ENCODE measurements at places on chromosomes 12 and 14.

- no peak for DNase-seq
These were observed 49.8 kb downstream of the TRAF3 start for GRCh38 chr14:102826751-102827675.

DNA sequence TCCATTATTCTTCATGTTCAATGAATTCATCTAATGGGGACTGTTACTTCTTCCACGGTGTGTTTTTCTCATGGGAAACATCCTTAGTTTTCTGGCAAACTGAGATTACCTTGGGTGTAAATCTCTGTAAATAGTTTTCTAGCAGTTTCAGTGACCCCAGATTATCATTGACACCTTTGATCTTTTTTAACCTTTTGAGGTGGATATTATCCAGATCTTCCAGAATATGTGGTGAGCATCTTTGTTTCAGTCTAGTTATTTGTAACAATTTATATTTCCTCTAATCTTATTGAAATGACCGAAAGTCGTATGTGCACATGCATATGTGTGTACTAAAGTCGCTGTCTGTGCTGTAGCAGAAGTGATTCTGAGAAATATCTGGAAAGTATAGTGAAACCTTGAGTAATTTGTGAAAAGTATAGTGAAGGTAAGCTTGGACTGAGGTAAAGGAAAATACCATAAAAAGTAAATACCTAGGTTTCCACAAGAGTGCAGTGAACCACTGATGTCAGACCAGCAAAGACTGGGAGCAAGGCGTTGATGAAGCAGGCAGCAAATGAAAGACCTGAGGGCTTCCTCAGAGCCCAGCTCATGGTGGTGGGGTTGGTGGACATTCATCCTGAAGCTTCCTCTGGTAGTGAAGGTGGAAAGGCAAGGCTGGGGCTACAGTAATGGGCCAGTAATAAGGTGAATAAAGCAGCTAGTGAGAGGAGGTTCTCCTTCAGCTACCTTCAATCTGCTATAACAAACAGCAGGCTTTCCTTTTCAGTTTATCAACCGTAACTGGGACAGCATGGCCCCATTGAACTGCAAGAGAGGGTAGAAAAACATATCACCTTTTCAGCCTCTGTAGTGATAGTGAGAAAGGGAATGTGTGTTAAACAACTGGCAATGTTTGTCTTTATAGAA, 480.2 kb upstream of the FBXO33 start:
- DNase-seq = no peak

DNA sequence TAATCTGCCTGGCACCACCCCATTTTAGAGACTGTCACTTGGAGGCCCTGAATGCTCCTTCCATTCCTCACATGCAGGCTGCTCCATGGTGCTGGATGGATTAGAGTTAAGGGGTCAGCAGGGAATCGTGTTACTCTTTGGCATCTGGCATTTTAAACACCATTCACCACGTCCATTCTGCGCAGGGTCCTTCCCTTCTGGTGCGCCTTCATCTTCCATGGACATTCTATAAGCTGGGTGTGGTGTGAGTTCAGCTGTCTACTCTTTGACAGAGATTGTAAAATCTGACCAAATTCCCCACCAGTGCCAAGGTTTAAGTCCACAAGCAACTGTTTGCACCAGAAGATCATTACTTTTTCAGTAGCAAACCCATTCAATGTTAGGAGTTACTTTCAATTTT, 47.8 kb downstream of the GIT2 start:
- no peak for DNase-seq

GRCh38 chr12:108000111-108000510, 129.0 kb upstream of the WSCD2 start:
- no peak for DNase-seq

DNA sequence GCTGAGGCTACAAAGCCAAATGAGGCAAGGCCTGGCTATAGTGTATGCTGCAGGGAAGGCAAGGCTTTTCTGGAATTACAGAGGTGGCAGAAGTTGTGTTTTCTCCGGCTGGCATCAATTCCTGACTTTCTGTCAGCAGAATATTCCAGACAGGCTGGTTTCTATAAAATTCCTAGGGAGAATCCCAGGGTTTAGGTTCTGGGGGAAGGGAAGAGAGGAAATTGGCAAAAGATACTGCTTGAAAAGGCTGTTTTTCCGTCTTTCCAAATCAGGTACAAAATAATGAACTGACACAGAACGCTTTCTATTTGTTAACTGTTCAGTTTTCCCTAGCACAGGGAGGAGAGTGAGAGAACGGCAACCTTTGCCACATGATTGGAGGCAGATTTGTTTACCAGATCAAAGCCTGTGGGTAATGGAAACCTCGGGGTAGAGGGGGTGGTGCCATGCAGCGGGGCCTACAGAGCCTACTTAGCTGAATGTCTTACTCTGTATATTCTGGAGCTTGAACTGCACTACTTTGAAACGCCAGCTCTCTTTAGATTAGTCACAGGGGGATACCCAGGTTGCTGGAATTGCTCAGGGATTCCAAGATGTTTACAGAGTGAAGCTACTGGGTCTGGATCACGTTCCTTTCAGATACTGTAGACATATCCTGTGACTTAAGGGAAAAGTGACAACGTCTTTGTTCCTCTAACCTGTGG, 65.8 kb upstream of the DACT1 start:
- peak; percentile 21 for DNase-seq

GRCh38 chr12:128969480-128970055, 116.3 kb downstream of the GLT1D1 start:
- no peak for DNase-seq

GRCh38 chr14:45906257-45906656, 653.3 kb upstream of the MIS18BP1 start:
- no peak for DNase-seq

GRCh38 chr14:50312734-50313054, 570 bp downstream of the DMAC2L start:
- no peak for DNase-seq

GRCh38 chr12:49146406-49146805, 15.2 kb upstream of the TUBA1B start:
- no peak for DNase-seq

DNA sequence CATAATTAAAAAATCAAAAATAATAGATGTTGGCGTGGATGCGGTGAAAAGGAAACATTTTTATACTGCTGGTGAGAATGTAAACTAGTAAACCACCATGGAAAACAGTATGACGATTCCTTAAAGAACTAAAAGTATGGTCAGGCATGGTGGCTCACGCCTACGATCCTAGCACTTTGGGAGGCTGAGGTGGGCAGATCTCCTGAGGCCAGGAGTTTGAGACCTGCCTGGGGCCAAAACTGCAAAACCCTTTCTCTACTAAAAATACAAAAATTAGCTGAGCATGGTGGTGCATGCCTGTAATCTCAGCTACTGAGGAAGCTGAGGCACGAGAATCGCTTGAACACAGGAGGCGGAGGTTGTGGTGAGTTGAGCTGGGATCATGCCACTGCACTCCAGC, 195.7 kb upstream of the BMP4 start:
- no peak for DNase-seq

DNA sequence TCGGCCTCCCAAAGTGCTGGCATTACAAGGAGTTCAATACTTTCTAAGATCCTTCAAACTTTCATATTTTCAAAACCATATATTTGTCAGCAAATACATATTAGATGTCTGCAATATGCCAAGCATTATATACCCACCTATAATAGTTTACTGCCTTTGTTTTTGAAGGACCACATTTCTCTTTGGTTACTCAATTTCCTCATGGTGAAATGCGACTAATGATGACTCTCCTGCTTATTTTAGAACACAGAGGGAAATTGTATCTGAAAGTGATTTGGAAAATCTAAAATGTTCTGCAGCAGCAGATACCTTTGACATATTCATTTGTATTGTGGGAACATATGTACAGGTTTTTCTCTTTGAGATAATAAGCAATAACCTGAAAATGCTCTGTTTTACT, 2.7 kb upstream of the CNTN1 start:
- DNase-seq = no peak

DNA sequence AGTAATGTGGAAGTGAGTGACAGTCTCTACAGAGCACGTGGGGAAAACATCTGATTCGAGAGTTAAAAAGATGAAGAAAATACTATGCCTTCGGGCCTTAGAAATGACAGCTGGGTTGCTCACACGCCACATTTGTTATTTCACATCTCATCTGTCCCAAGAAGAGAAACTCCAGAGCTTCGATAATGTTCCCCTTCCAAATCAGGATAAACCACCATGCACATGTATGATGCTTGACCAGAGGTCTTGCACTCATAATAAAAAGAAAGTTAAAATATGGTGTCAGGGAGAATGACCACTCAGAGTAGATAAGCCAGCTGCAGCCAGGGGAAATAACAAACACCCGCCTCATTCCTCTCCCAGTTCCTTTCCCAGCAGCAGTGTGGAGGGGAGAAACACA, 34.6 kb downstream of the NIN start:
- no peak for DNase-seq

GRCh38 chr12:114409852-114410600, 4.1 kb upstream of the TBX5 start:
- no peak for DNase-seq

GRCh38 chr12:93785249-93786010, 108.3 kb downstream of the CRADD start:
- no peak for DNase-seq

DNA sequence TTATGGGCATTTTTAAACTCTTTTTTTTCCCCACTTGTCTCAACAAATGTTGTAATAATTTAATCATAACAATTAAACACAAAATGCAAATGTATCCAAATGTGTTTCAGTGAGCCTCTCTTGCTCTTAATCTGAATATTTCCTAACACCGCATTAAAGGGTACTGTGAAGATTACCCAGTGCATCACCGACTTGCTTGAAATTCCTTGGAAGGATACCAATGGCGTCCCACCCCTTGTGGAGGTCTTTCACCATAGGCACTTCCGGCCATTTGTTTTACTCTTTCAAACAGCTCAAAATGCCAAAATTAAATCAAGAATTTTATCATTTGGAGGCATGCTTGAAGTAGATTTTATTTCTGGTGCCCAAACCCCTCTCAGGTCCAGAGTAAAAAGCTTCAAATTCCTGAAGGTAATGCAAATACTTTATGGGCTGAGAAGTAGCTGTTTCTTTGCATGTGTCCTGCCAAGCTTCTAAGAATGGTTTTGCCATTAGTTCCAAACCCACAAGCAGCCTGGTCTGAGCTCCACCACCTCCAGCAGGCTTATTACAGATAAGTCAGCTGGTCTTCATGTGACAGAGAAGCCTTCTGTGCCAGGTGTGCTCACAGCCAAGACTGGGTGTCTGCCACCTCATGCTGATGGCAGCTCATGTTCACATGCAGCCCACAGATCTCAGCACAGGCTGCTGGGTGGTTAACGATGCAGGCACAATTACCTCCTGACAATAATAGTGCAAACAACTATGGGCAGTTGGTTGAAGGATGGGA, 16.4 kb upstream of the NUDT4 start:
- no peak for DNase-seq

- DNase-seq = no peak
These were observed 147.7 kb upstream of the VASH1 start for GRCh38 chr14:76613616-76614015.

- DNase-seq = no peak
These were observed 21.7 kb downstream of the AICDA start for GRCh38 chr12:8590842-8591545.

DNA sequence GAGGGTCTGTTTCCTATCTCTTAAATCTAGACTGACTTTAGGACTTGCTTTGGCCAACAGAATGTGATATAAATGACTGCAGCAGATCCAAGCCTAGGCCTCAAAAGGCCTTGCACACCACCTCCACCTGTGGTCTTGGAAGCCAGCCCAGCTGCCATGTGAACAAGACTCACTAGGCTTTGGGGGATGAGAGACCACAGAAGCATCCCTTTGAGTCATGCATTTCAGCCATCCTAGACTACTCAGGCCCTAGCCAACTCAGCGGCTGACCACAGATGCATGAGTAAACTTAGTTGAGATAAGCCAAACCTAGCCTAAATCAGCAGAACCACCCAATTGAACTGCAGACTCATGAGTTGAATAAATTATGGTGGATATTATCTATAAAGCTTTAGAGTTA, 87.7 kb downstream of the KCNH5 start:
- no peak for DNase-seq

DNA sequence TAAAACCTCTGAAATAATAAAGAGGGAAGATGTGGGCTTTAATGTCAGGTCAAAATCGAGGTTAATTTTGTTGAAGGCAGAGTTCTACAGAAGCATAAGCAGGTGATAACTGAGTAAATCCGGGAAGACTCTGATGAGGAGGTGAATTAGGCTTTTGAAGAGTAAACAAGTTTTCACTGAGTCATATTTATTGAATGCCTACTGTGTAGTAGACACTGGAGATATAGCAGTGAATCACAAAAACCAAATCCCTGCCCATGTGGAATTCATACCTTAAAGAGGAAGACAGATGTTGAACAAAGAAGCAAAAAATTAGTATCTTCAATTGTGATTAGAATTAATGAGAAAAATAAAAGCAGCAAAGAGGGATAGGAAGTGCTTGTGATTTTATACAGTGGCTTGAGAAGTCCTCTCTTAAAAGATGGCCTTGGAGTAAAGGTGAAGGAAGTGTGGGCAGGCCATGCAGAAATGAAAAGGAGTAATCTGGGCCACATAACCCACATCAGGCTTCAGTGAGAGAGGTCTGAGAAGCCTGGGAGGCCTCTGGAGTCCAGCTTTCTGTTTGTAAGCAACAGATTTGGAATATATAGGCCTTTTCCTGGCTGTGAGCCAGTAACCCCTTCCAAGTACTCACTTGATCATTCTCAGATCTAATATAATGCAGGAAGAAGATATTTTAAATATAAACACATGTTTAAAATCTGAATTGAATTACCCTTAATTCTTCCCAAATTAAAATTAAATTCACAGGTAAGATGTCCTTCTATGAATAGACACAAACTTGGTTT, 46.7 kb downstream of the BHLHE41 start:
- no peak for DNase-seq

DNA sequence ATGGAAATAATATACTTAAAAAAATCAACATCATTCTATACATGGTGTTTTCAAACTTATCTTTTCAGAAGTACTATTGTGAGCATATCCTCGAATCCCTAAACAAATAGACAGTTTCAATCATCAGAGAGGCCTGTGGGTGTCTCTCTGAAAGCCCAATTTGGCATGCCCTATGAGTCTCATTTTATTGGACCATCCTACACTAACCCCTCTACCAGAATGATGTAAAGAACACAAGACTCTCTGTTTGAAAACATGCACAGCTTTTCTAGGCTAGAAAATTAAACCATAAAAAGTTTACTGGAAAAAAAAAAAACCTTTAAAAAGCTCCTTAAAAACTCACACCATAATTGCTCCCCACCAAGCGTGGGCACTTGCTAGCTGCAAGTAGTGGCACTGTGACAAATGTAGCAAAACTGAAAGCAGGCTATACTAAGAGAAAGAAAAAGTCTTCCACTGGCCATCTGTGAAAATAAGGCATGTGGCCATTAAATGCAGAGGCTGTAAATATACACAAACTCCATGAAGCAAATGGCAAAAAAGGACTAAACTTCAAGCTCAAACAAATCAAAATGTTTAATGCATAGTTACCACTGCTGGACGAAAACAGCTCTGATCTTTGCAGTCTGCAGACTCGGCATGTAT, 394.2 kb downstream of the SOX5 start:
- no peak for DNase-seq

- peak; percentile 14 for DNase-seq
These were observed 1317.6 kb downstream of the TMEM121 start for GRCh38 chr14:106843951-106844483.
